Endothelial cell (in vitro differentiated cells): ENCODE measurements at places on chromosomes 3 and 15. TPM values are rescaled to one million over a fixed set of nuclear protein-coding genes. Genes with fewer than 3 reads are reported as not detected.

GRCh38 chr3:177642042-177642803, 444.9 kb upstream of the TBL1XR1 start:
- H3K27ac ChIP-seq = no peak overlapping the region
- H3K4me3 ChIP-seq = no peak overlapping the region
- no peak for DNase-seq
- H3K27me3 ChIP-seq = no peaks in the 10 kb centered on the region

DNA sequence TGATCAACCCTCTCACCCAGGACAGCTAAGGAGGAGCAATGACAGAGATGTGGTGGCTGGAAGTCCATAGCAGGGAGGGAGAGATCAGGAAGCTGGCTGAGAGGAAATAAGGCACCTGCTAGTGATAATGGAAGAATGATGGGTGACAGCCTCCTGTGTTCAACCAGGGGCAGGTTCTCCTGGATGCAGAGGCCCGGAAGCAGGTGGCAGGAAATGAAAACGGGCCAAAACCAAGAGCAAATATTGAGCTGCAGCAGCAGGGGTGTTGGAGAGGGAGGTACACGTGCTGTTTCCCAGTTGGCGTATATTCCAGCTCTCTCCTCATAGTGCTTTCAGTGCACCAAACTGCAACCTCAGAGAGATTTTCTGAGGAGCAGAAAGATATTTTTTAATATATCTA, 213.4 kb upstream of the TBL1XR1 start:
- peaks cover 4% of the 10 kb centered on the region for H3K4me1 ChIP-seq
- H3K4me3 ChIP-seq = no peak overlapping the region
- H3K27ac ChIP-seq = no peak overlapping the region
- H3K36me3 ChIP-seq = no peaks in the 10 kb centered on the region
- H3K27me3 ChIP-seq = peaks cover 6% of the 10 kb centered on the region

The WDR93 gene
- 0.13 TPM for total RNA-seq

GRCh38 chr3:171088964-171089754, 62.6 kb upstream of the SLC2A2 start:
- no peaks in the 10 kb centered on the region for H3K4me1 ChIP-seq
- peaks cover 2% of the 10 kb centered on the region for H3K27me3 ChIP-seq
- no peak for DNase-seq
- no peak overlapping the region for H3K27ac ChIP-seq

GRCh38 chr3:108171106-108171505, 51.1 kb downstream of the IFT57 start:
- peaks cover under 1% of the 10 kb centered on the region for H3K4me1 ChIP-seq
- H3K27ac ChIP-seq = no peak overlapping the region
- H3K4me3 ChIP-seq = no peak overlapping the region
- no peaks in the 10 kb centered on the region for H3K27me3 ChIP-seq

DNA sequence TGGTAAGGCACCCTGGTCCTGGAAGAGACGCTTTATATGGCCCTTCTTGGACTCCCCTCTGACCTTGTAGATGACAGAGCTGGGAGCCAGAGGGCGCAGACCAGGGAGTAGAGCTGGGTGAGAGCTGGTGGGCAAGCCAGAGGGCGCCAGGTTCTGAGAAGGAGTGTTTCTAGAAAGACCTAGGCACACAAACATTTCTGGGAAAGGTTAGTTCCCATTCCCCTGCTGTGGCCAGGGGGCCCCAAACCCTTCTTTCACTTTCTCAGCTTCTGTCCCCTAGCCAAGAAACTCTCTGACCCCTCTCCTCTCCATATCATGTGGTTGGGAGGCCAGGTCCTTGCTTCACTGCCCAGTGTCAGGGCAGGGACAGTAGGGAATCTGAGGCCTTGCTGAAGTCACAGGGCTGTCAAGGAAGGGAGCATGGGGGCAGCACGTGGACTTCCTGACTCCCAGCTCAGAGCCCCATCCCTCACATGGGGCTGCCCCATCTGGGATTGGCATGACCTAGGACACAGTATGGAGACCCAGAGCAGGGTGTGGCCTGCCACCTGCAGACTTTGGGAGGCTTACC, 3.6 kb downstream of the HEMK1 start:
- peaks cover 16% of the 10 kb centered on the region for H3K4me1 ChIP-seq
- no peak for DNase-seq
- H3K27ac ChIP-seq = no peak overlapping the region
- no peak overlapping the region for H3K4me3 ChIP-seq
- H3K27me3 ChIP-seq = peaks cover 11% of the 10 kb centered on the region

The C3orf49 gene
- total RNA-seq = not detected

The TMEM45A gene
- total RNA-seq = 7.6 TPM

DNA sequence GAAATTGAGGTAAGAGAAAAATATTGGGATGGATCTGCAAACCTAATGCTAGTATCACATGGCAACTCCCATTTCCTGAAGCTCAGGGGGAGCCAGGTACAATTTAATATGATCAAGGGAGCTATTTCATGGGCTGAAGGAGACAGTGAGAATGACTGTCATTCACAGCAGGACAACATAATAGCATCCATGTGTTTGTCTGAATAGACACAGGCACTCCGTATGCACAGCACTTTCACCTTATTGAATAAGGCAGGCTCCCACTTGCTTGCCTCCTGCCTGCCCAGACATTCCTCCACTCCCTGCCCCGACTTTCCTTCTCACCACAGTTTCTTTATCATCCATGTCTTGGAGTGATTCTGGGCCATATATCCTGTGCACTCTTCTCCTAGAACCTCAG, 156.6 kb upstream of the SLC24A5 start:
- peaks cover 11% of the 10 kb centered on the region for H3K4me1 ChIP-seq
- no peak overlapping the region for H3K4me3 ChIP-seq
- DNase-seq = no peak

The ABHD17C gene
- total RNA-seq = 3.3 TPM

The GOLGA6B gene
- total RNA-seq = not detected

The CGNL1 gene
- total RNA-seq = 238 TPM

The FSIP1 gene
- 0.41 TPM for total RNA-seq

The CMTM7 gene
- 54.4 TPM for total RNA-seq

- peaks cover 32% of the 10 kb centered on the region for H3K4me1 ChIP-seq
- H3K36me3 ChIP-seq = no peaks in the 10 kb centered on the region
- no peak overlapping the region for H3K4me3 ChIP-seq
- H3K27ac ChIP-seq = no peak overlapping the region
- no peak for DNase-seq
Observed at GRCh38 chr3:129662191-129662608, 55.7 kb upstream of the PLXND1 start.

The INKA1 gene
- 57.6 TPM for total RNA-seq

The GOLGA8Q gene
- total RNA-seq = not detected

GRCh38 chr15:60799885-60800284, 320.9 kb upstream of the ICE2 start:
- H3K27ac ChIP-seq = no peak overlapping the region
- no peaks in the 10 kb centered on the region for H3K36me3 ChIP-seq
- no peak overlapping the region for H3K4me3 ChIP-seq
- peaks cover 7% of the 10 kb centered on the region for H3K4me1 ChIP-seq

DNA sequence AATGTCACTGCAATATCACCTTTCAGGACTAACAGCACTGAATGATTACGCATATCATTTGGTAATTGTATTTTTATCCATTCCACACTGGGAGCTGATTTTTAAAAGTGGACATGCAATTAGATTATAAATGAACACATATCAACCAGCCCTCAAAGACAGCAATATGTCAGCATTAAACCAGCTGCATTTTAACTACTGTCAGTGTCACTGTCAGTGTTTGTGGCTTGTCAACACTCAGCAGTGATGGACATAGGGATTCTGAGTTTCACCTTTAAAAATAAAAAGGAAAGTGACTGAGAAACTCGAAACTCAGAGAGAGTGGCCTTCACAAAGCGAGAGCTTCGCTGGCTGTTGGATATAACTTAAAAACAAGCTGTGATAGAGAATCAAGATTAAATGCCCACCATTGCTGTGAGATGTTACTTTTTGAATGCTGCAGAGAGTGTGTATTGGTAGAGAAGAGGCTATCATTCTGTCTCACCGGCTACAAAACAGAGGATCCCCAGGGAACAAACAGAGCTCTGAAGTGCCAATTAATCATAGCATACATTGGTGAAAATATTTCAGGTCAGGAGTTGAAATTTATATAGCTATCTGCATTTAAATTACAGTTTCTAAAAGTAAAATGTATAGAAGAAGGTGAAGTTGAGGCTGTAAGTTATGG, 635.8 kb downstream of the SQOR start:
- H3K27ac ChIP-seq = no peak overlapping the region
- peaks cover 3% of the 10 kb centered on the region for H3K27me3 ChIP-seq
- no peaks in the 10 kb centered on the region for H3K36me3 ChIP-seq
- H3K4me1 ChIP-seq = no peaks in the 10 kb centered on the region

The GOLGA8M gene
- 1.3 TPM for total RNA-seq

- H3K4me1 ChIP-seq = no peaks in the 10 kb centered on the region
- H3K27ac ChIP-seq = no peak overlapping the region
- H3K36me3 ChIP-seq = no peaks in the 10 kb centered on the region
- H3K4me3 ChIP-seq = no peak overlapping the region
Observed at GRCh38 chr3:160661660-160662059, 15.3 kb upstream of the ARL14 start.

DNA sequence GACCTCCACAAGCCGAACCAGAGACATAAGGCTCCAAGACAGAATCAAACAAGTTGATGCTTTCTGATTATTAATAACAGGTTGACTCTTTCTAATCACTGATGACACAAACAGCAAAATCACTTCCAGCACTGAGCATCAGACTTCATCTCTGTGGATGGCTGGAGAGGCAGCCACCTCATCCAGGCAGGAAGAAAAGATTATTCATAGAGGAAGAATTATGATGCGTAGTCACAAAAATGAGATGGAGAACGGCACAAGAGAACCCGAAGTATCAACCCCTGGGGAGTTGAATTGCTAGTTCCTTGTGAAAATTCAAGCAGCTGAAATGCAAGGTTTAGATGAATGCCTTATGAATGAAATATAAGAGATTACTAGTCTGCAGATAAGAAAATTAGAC, 49.9 kb upstream of the LMCD1 start:
- peaks cover 2% of the 10 kb centered on the region for H3K4me1 ChIP-seq
- no peak for DNase-seq
- H3K27ac ChIP-seq = no peak overlapping the region
- no peaks in the 10 kb centered on the region for H3K36me3 ChIP-seq
- no peaks in the 10 kb centered on the region for H3K27me3 ChIP-seq
- no peak overlapping the region for H3K4me3 ChIP-seq

GRCh38 chr3:183782576-183783276, 42.7 kb downstream of the MAP6D1 start:
- H3K27ac ChIP-seq = no peak overlapping the region
- H3K4me3 ChIP-seq = no peak overlapping the region
- H3K4me1 ChIP-seq = no peaks in the 10 kb centered on the region
- no peaks in the 10 kb centered on the region for H3K27me3 ChIP-seq
- no peak for DNase-seq

- H3K4me3 ChIP-seq = no peak overlapping the region
- peaks cover 23% of the 10 kb centered on the region for H3K4me1 ChIP-seq
- no peaks in the 10 kb centered on the region for H3K36me3 ChIP-seq
- H3K27ac ChIP-seq = no peak overlapping the region
- peaks cover 2% of the 10 kb centered on the region for H3K27me3 ChIP-seq
Observed at GRCh38 chr15:60720493-60721256, 241.7 kb upstream of the ICE2 start.

The AGBL1 gene
- total RNA-seq = 0.03 TPM

- no peak overlapping the region for H3K27ac ChIP-seq
- H3K27me3 ChIP-seq = no peaks in the 10 kb centered on the region
- no peak overlapping the region for H3K4me3 ChIP-seq
- H3K36me3 ChIP-seq = no peaks in the 10 kb centered on the region
- DNase-seq = no peak
- H3K4me1 ChIP-seq = no peaks in the 10 kb centered on the region
Observed at GRCh38 chr15:94621736-94622135, 390.4 kb downstream of the MCTP2 start.

The ITGB5 gene
- 55.2 TPM for total RNA-seq

DNA sequence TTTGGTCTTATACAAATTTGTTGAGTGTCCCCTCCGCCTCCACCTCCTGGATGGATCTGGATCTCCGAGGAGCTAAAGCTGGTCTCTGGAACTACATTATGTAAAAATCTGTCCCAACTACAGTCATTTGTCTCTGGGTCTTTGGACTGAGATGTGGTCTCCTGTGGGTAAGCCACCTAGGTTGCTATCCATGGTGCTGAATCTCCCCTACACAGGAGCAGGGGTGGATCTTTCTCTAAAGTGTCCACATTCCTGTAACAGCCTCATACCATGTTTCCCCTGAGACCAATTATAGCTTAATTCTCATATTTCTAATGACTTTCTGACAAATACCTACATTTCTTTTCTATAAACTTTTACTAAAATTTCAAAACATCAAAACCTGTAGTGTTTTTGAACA, 625.8 kb downstream of the TAFA4 start:
- no peaks in the 10 kb centered on the region for H3K36me3 ChIP-seq
- H3K27me3 ChIP-seq = peaks cover 1% of the 10 kb centered on the region
- no peaks in the 10 kb centered on the region for H3K4me1 ChIP-seq
- H3K4me3 ChIP-seq = no peak overlapping the region
- no peak overlapping the region for H3K27ac ChIP-seq

DNA sequence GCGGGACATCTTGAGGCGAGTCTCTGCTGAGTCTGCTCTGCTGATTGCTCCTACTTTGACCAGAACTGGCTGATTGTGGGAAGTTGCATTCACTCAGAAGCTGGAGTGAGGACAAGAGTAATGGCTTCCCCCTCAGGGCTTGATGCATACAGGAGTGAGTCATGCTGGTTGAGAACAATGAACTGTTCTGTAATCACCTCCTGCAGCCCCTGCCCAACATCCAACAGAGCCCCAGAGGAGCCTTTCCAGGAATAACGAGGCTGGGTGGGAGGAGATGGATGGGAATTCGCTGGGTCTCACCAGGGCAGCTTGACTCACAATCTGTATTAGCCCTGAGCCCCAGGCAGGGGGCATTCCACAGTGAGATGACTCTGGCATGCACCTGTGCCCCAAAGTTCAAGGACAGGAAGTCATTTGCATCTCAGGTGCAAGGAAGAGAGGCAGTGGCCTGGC, 85.0 kb downstream of the RAB11A start:
- no peak for DNase-seq
- H3K27me3 ChIP-seq = peaks cover 2% of the 10 kb centered on the region
- H3K4me1 ChIP-seq = no peaks in the 10 kb centered on the region
- no peaks in the 10 kb centered on the region for H3K36me3 ChIP-seq

DNA sequence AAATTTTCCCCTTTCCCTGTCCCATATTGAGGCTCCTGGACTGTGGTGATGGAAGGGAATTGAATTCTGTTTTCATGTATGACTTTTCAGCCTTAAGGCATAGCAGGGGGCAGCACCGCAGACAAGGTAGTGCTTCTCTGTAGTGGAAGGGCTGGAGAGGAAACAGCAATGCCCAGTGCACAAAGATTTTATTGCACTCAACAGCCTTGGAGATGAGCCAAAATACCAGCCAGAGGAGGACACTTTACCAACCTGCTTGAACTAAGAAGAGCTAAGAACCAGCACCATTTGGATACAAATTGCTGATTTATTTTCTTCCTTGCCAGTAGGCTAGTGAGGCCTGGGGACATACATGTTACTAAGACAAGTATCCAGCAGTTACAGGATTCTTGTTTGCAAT, 98.7 kb downstream of the KCNMB2 start:
- peaks cover 3% of the 10 kb centered on the region for H3K36me3 ChIP-seq
- H3K27me3 ChIP-seq = peaks cover 1% of the 10 kb centered on the region
- peaks cover 3% of the 10 kb centered on the region for H3K4me1 ChIP-seq
- no peak overlapping the region for H3K4me3 ChIP-seq
- DNase-seq = no peak
- H3K27ac ChIP-seq = no peak overlapping the region

- DNase-seq = no peak
- H3K4me1 ChIP-seq = peaks cover 12% of the 10 kb centered on the region
- no peak overlapping the region for H3K4me3 ChIP-seq
- peaks cover 22% of the 10 kb centered on the region for H3K36me3 ChIP-seq
- H3K27ac ChIP-seq = no peak overlapping the region
Observed at GRCh38 chr3:128071771-128072453, 19.7 kb downstream of the SEC61A1 start.

The PCOLCE2 gene
- total RNA-seq = 1.8 TPM

The ACP3 gene
- total RNA-seq = 0.44 TPM

The AEN gene
- 31.5 TPM for total RNA-seq
